ENCODE measurements at places on chromosomes 6 and 20. TPM values are rescaled to one million over a fixed set of nuclear protein-coding genes. Genes with fewer than 3 reads are reported as not detected.

- DNase-seq: no peak
Observed at GRCh38 chr20:41892031-41892430, 273.9 kb upstream of the CHD6 start.

The COL9A3 gene
- total RNA-seq: 1.8 TPM

GRCh38 chr20:32487381-32487780 is 97.8 kb downstream of the NOL4L start:
- DNase-seq: no peak

DNA sequence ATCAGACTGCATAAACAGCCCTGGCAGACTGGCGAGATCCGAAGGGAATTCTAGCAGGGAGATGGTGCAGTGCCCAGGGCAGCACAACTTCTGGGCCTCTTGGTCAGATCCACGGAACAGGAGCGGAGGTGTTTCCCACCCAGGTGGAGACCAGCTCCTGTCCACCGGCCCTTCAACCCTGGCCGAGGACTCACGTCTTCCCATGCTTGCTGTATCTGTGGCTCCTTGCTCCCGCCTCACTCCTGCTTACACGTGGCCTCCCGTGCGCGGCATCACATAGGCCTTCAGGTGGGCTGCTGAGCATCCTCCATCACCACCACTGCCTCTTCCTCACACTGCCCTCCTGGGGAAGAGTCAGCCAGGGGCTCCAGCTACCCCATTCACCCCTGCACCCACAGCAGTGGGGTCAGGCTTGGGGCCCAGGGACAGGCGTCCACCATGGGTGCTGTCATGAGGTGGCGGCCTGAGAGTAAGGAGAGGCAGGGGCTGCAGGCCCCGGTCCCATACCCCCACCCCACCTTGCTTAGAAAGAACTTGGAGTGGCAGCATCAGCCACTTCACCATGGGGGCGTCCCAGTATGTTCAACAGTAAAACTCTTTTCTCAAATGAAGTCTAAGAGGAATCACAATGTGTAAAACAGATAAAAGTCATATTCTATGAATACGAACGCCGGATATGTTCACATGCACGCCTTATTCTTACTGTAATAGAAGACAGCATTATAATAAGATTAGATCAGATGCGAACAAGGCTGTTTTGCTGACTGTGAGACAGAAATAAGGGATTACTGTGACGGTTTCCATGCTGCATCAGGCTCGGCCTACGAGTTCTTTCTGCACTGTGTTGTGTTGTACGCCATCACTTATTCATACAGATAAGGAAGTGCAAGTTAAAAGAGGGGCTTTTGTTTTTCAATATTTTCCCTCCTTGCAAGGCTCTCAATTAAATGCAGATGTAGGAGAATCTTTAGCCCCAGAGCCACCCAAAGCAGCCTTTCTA is 165.4 kb downstream of the GRM4 start:
- no peak for DNase-seq

The VARS2 gene
- total RNA-seq: 20.0 TPM
